ENCODE measurements at places on chromosomes 3 and 15. TPM values are rescaled to one million over a fixed set of nuclear protein-coding genes. Genes with fewer than 3 reads are reported as not detected.

DNAJA4 gene
- total RNA-seq: not detected

- DNase-seq: no peak
Measured at GRCh38 chr3:129213238-129213637, 29.5 kb upstream of the CNBP start.

GPR160 gene
- total RNA-seq: 0.21 TPM

GUCA1C gene
- total RNA-seq: not detected

PDZRN3 gene
- total RNA-seq: 12.2 TPM

EXD1 gene
- not detected for total RNA-seq

DNA sequence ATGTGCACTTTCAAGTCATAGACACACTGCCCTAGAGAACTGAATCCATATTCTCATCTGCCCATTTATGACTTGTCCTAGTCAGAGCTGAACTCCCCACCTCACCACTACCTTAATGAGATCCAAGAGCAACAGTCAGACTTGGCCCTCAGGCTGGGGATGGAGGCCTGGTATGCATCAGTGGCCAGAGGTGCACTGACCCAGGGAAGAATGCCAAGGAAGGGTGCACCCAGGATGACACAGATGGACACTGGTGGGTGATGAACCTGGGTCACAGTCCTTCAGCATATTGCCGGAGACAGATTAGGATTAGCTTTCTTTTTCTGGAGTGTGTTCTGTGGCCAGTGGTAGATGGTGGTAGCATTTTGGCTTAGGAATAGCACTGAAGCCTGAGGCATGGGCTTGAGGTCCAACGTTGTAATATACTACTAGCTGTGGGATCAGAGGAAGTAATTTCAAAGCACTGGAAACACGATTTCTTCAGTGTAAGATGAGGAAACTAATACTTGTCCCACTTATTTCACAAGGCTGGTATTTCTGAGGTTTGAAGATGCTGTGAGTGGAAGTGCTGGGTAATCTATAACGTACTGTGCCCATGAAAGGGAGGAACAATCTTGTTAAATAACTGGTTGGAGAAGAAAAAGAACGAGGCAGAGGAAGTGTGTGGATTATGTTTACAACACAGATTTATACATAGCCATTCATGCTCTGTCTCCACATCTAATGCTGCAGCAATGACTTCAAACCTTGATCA, 265.0 kb downstream of the THRB start:
- no peak for DNase-seq

DNA sequence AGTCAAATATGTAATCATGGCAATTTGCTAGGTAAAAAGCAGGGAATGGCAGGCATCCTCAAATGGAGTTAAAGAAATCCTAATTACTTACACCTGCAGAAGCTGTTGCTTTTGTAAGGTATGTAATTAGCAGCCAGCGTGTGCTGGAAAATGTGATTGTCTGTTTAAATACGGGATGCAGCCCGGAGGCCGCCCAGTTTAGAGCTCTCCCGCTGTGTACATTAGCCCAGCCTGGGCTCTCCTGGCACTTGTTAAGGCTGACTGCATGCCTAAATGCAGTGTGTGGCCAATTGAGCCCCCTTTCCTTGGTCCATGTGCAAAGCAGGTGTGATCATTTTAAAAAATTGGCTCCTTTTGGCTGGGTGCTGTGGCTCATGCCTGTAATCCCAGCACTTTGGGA, 9.0 kb downstream of the DPH3 start:
- no peak for DNase-seq

SLC27A2 gene
- 0.91 TPM for total RNA-seq

GRCh38 chr3:174110761-174111160, 713.2 kb downstream of the NLGN1 start:
- DNase-seq: no peak

Data from neural crest cell (in vitro differentiated cells).